Esophagus mucosa (tissue), 1 donor: ENCODE measurements at places on chromosomes 13 and 19. TPM values are rescaled to one million over a fixed set of nuclear protein-coding genes. Genes with fewer than 3 reads are reported as not detected.

- no peak for ATAC-seq
Observed at GRCh38 chr13:32254416-32254815, 60.7 kb downstream of the ZAR1L start.

DNA sequence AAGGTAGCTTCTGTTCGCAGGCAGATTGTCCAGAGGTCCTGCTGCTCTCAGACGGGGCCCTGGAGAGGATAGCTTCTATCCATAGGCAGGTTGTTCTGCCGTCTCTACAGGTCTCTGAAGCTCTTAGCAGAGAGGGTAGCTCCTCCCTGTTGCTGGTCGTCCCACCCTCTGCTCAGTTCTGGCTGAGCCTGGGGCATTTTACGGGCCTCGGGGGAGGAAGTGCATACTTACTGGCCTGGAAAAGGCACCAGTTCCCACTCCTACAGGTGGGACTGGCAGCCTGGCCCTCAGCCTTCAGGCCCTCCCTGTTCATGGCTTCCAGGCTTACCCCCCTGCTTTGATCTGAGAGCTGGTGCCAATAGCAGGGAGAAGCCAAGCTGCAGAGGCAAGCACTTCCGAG is 42.3 kb downstream of the USPL1 start:
- ATAC-seq = peak; percentile 32

- ATAC-seq = no peak
Observed at GRCh38 chr19:30278882-30279254, 93.3 kb upstream of the ZNF536 start.

GRCh38 chr19:2579678-2580280 is 103.9 kb downstream of the GADD45B start:
- no peak for ATAC-seq

The KLF1 gene
- not detected for total RNA-seq

The CYP2S1 gene
- total RNA-seq = 10.4 TPM

The SMAD9 gene
- 0.68 TPM for total RNA-seq

DNA sequence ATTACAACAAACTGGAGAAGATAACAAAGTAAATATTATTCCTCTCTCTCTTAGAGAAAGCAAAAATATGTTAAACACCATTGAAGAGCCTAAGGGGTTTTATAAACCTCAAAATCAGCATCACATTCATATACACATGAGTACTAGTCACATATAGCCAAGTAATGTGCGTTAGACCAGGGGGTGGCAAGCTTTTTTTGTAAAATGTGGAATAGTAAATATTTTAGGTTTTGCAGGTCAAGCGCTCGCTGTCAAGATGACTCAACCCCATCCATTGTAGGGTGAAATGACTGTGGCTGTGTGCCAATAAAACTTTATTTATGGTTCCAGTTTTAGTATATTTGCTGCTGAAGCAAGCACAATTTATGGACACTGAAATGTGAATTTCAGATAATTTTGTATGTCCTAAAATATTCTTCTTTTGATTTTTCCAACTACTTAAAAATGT is 21.7 kb downstream of the RFX2 start:
- ATAC-seq = no peak

DNA sequence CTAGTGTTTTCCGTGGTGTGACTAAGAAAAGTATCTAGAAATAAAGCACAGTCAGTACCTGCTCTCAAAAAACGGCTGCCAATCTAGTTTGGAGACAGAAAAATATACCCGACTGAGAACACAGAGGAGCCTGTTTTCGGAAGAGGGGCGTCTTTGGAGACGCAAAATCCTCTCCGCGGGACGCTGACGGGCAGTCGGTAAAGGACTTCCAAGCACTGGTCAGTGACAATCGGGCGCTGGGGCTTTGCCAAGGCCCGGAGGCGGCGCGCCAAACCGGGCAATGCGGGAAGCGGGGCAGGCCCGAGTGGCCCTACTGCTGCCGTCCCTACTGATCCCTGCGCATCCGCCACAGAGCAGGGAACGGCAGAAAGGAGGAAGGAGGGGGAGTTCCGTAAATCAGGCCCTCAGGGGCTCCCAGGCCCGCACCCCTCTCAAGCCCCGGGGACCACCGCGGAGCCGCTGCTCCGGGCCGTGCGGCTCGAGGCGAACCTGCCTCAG is 588 bp upstream of the DPY19L3 start:
- ATAC-seq = peak; percentile 27

DNA sequence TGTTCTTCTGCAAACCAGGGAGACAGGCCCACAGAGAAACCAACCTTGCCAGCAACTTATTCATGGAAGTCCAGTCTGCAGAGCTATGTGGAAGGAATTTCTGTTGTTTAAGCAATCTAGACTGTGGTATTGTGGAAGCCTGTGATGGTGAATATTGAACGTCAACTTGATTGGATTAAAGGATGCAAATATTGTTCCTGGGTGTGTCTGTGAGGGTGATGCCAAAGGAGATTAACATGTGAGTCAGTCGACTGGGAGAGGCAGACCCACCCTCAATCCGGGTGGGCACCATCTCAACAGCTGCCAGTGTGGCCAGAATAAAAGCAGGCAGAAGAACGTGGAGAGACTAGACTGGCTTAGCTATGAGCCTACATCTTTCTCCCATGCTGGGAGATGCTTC is 606.0 kb downstream of the EFNB2 start:
- ATAC-seq = no peak

DNA sequence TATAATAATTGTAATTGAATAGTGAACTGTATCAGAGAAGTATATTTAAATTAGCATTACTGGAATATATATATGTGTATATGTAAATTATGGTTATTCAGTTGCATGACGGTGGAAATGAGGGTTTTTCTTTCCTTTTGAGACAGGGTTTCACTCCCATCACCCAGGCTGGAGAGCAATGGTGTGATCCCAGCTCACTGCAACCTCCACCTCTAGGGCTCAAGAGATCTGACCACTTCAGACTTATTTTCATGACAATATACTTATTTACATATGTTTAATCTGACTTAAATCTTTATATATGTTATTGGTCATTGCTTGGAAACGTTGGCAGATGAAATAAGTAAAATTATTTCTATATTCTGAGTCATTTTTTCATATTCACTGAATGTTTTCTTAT is 744.4 kb upstream of the PRR20A start:
- ATAC-seq = no peak

DNA sequence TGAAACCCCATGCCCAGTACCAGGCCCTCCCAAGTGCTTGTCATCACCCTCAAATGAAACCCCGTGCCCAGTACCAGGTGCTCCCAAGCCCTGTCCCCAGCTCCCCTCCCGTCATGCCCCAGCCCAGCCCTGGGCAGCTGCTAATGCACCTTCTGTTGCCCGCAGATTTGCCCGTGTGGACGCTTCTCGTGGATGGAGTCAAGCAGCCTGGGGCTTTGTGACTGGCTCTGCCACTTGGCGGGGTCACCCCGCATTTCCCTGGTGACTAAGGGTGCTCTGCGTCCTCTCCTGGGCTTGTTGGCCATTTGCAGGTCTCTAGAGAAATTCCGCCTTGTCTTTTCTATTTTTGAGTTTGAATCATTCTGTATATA is 82.7 kb downstream of the ATP11A start:
- ATAC-seq = no peak

The ZNF497 gene
- total RNA-seq = 1.1 TPM

- ATAC-seq = no peak
Observed at GRCh38 chr19:45745606-45746005, 12.4 kb downstream of the MEIOSIN start.

DNA sequence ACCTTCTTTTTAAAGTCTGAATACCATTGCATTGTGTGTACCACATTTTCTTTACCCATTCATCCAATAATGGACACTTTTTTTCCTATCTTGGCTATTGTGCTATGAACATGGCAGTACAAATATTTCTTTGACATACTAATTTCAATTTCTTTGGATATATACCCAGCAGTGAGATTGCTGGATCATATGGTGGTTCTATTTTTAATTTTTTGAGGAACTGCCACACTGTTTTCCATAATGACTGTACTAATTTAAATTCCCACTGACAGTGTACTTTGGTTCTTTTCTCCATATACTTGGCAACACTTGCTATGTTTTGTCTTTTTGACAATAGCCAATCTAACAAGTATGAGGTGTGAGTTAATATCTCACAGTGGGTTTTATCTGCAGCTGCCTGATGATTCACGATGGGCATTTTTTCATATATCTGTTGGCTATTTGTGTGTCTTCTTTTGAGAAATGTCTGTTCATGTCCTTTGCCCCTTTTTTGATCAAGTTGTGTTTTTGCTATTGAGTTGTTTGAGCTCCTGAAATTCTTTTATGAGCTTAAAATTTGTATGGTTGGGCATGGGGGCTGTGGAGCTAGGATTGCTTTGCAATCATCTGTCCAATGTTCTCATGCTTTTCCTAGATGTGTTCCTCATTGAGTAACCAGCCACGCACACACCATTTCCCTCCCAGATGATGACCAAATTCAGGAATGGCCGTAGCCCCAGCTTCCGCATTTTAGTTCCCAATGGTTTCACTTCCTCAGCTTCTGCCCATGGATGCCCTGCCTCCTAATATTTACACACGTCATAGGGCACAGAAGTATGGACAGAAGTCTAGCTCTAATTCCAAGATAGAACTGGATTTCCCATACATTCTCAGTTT is 380.0 kb upstream of the SGCG start:
- ATAC-seq = no peak

DNA sequence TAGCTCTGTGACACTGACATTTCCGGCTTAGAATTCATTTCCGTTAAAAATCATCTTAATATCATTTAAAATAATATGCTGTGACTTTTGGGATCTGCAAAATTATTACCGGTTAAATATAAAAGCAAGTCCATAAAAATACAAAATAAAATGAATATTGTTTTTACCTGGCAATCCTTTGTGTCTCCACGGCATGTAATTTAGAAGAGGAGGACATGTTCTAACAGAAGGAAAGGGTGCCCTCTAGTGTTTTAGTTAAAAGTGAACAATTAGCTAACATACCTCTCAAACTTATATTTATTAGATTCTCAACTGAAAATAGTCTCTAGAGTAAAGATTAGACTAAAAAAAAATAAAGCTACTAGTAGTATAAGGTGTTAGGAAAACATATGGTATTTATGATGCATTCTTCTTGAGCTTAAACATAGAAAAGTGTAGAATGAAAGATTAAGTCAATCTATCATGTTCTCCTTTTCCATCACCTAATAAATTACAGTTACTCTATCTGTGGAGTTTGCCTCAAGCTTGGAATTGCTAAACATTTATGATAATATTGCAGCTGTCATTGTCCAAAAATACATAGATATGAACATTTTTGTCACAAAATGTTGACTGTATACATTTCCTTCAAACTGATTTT is 676.7 kb upstream of the SPRY2 start:
- no peak for ATAC-seq

The ZNF776 gene
- 6.8 TPM for total RNA-seq

The FCGBP gene
- 25.7 TPM for total RNA-seq

The F10 gene
- 0.56 TPM for total RNA-seq

DNA sequence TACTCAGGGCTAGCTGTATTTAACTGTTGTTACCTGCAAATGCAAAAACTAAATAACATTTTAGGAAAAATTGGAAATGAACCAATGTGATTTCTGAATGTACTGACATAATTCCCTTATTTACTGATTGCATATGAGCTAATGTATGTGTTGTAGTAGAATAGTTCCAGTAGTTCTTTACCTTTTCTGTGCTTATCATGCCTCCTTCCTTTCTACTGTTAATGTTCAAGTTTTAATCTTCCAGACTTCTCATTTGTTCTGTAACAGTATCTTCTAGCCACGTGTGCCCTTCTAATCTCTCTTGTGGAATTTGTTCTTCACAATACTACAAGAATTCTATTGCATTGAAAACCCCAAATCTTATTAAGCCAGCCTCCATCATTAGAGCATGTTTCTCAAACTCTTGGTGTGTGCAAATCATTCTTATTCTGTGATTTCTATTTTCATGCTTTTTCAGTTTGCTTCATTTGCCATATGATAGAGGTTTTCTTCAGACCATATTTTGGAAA is 17.7 kb downstream of the LSM14A start:
- no peak for ATAC-seq

- peak; percentile 90 for ATAC-seq
Observed at GRCh38 chr13:79621902-79622301, 140.9 kb downstream of the NDFIP2 start.

The CD70 gene
- total RNA-seq = not detected

- no peak for ATAC-seq
Observed at GRCh38 chr13:46728777-46729176, 68.2 kb downstream of the ESD start.

The SERP2 gene
- 1.2 TPM for total RNA-seq

The LGI4 gene
- total RNA-seq = 1.4 TPM

- peak; percentile 66 for ATAC-seq
Observed at GRCh38 chr19:14476673-14477401, 1.7 kb upstream of the PTGER1 start.

- no peak for ATAC-seq
Observed at GRCh38 chr13:65054277-65054676, 2175.9 kb downstream of the PCDH9 start.

The ZNF85 gene
- 2.7 TPM for total RNA-seq
